ENCODE measurements at places on chromosomes 13 and 19.

- no peak for DNase-seq
Measured at GRCh38 chr13:113883921-113884804, 20.3 kb upstream of the GAS6 start.

DNA sequence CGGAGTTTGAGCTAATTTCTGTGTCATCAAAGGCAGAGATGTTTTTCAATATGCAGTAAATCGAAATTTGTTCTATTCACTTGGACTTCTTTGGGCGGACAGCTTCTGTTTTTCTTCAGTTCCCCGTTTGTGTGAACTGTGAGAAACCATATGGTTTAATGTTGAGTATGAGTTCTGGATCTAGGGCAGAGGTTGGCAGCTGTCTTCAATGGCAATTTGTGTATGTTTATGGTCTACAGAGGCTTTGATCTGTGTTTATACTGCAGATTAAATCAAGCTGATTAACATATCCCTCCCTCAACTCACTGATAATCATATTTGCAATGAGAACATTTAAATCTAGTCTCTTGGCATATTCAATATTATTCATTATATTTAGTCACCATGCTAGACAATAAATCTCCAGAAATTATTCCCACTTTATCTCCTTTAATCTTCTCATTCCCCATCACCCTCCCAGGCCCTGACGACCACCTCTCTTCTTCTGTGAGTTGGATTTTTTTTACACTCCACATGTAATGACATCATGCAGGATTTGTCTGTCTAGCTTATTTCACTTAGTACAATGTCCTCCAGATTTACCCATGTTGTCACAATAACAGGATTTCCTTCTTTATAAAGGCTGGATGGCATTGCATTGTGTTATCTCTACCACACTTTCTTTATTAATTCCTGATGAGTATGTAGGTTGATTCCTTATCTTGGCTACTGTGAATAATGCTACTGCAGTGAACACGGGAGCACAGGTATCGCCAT lies 9.0 kb downstream of the ZNF331 start:
- no peak for DNase-seq

GRCh38 chr19:40272261-40272660 lies 12.9 kb downstream of the AKT2 start:
- DNase-seq: no peak

- DNase-seq: no peak
Measured at GRCh38 chr13:99971576-99972189, at the start of gene ZIC5. ZIC5 (minus strand) TSS chr13:99971767; CDS start chr13:99971603, 164 bp downstream.

- DNase-seq: no peak
Measured at GRCh38 chr13:112761701-112762689, 72.2 kb downstream of the ATP11A start.

GRCh38 chr19:42286349-42287016 lies 15.4 kb upstream of the PRR19 start:
- no peak for DNase-seq

GRCh38 chr13:49858178-49858856 lies 65.8 kb upstream of the KPNA3 start:
- no peak for DNase-seq

DNA sequence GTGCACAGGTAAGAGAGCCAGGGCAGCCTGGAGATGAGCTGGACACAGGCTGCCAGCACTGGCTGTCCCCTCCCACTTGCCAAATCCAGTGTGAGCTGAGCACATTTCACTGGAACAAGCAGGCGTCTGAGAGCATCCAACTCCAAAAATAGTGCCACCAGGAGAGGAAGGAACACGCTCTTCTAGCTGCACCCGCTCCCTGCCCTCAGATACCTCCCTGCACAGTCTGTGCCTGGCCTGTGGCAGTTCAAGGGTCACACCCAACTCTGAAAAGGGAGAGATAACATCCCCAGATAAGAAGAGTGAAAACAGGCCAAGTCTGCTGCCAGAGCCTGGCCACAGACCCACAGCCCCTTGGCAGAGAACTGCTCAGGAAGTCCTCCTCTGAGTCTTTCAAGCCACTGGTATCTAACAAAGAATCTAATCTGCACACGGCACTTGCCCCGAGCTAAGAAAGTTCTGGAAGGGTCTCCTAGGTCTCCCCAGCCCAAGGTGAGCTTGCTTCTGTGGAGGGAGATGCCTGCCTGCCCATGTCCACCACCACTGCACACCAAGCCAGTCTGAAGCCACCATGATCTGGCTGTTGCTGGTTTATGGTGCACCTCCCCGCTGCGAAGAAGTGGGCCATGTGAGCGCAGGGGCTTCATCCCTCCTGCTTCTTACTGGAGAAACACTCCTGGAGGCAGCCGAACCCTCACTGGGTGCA lies 14.7 kb downstream of the ELL start:
- DNase-seq: peak; percentile 70
